ENCODE measurements at places on chromosomes 5 and 9.

GRCh38 chr9:91177661-91178280 lies 183.9 kb downstream of the AUH start:
- no peak for DNase-seq

DNA sequence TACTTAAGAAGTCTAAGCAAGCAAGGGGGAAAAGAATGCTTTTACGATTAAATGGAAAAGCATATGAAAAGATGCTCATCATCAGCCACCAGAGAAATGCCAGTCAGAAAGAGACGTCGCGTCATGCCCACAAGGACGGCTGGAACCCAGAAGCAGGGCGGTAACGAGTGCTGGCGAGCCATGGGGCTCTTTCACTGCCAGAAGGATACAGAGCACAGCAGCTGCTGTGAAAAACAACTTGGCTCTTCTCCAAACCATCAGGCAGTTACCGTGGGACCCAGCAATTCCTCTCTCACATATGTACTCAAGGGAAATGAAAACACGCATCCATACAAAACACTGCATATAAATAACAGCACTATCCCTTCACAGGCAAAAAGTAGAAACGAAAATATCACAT lies 95.5 kb downstream of the CAMSAP1 start:
- DNase-seq = no peak

GRCh38 chr9:133970581-133971058 lies 21.5 kb downstream of the VAV2 start:
- no peak for DNase-seq

GRCh38 chr9:13205824-13206223 lies 73.7 kb downstream of the MPDZ start:
- DNase-seq = no peak

DNA sequence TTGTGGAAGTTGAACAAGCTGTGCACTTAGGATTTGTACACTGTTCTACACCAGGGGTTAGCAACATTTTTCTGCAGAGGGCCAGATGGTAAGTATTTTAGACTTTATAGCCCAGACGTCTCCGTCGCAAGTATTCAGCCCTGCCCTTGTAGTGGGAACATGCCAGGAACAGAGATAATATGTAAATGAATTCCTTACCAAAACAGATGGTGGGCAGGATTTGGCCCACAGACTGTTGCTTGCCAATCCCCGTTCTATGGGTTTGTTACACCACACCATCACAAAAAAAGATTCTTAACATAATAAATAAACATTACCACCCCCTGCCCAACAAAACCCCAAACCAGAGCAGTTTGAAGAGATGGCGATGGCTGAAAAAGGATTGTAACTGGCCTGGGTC lies 74.3 kb downstream of the AMBP start:
- DNase-seq = no peak

- no peak for DNase-seq
These were observed 646.1 kb upstream of the SEMA6A start for GRCh38 chr5:117220730-117221129.

DNA sequence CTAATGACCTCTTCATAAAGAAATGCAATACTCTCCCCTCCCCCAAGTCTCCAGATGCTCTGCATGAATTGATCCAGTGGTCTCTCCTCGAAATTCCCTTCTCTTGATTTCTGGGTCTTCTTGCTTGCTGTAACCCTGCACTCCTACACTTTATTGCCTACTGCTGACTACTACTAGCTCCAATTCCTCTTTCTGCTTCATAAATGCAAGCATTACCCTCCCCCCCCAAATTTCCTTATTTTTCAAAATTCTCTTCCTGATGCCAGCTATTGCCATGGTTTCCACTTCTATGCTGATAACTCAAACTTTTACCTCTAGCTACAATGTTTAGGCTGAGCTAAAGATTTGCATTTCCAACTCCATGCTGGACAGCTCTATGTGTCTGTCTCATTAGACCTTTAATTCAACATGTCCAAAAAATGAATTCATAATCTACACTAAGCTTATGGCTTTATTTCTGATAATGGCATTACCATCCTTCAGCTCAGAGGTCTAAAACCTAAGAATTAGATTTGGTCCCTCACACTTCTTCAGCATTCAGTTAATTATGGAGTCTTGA lies 1.4 kb downstream of the ZBTB26 start:
- DNase-seq = no peak

GRCh38 chr5:171975262-171975876 lies 31.1 kb downstream of the FBXW11 start:
- DNase-seq = no peak

- no peak for DNase-seq
These were observed 18.9 kb upstream of the ASS1 start for GRCh38 chr9:130425741-130426466.

- DNase-seq = no peak
These were observed 668.1 kb upstream of the WWC1 start for GRCh38 chr5:167623354-167623753.

GRCh38 chr9:10843151-10843550 lies 230.3 kb upstream of the PTPRD start:
- DNase-seq = no peak

DNA sequence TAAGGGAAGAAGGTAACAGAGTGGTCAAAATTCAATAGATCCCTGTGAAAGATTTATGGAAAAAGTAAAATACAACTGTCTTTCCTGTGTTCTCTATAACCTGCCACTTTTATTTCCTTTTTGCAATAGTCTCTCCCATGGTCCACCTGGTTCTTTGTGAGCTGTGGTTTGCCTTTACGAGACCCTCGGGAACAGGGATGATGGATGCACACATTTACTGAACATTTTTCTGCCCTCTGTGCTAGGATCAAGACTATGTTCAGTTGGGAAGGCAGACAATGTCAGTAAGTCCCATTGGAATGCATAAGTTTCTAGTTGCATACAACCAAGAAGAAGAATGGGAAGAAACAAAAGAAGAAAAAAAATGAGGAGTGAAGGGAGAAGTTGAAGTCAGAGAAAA lies 281.2 kb downstream of the TRPM3 start:
- DNase-seq = no peak

- DNase-seq = no peak
These were observed 372.0 kb upstream of the KCNN2 start for GRCh38 chr5:113989913-113990305.

DNA sequence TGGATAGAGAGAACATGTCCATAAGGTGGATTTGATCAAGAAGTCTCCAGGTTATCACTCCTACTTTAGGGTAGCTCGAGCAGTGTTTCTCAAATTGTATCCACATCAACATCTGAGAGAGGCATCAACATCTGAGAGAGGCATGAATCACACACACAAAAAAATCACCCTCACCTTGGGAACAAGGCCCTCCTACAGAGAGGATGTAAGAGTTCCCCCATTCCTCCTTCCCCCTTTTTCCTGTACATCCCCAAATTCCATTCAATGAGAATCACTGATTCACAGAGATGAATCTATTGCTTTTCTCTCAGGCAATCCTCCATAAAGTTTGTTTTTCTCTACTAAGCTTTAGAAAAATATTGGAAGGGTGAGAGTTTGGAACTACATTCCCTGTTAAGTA lies 233.4 kb upstream of the CDH6 start:
- DNase-seq = no peak

GRCh38 chr5:140547508-140548299 lies at the start of gene EIF4EBP3:
Gene EIF4EBP3, plus strand, starts transcription at chr5:140547662. Its CDS starts 76 bp downstream, at chr5:140547738.
- DNase-seq = peak; percentile 78

GRCh38 chr9:12640866-12641636 lies 52.1 kb upstream of the TYRP1 start:
- no peak for DNase-seq

GRCh38 chr5:35811108-35811741 lies 45.5 kb upstream of the IL7R start:
- DNase-seq = no peak

DNA sequence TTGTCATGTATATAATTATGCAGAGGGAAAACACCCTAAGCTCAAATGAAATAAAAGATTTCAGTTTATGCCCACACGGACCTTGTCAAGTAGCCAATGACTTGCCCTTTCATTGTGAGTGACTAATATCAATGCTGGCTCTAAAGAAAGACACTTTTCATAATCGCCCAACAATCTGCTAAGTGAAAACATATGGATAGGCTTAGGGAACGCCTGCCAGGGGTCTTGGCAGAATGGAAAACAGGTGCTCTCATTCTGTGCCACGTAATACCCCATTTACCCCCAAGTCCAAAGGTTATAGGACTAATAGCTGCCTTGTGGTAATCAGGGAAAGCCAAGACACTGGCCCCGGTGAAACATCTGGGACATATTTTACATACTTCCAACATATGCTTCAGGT lies 157.7 kb downstream of the SLF1 start:
- DNase-seq = no peak

DNA sequence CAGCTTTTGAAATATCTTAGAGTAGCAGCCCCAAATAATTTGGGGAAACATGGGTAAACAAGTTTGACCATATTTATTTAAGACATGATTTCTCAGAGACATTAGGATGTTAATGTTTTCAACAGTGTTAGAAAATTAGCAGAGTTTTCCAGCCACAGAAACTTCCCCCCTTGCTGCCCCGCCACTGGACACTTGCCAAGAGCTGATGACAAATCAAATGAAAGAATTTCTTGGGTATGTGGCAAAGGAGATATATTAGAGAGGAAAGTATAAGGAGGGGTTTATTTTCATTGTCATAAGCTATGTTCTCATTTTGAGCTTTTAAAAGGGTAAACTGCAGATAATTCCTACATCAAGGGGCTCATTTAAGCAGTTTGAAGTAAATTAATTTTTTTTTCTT lies 15.9 kb downstream of the GABRA1 start:
- DNase-seq = no peak

GRCh38 chr5:11873587-11873986 lies 30.7 kb downstream of the CTNND2 start:
- no peak for DNase-seq

GRCh38 chr9:2764353-2764752 lies 47.0 kb downstream of the KCNV2 start:
- no peak for DNase-seq

- DNase-seq = no peak
These were observed 225.0 kb downstream of the VPS13A start for GRCh38 chr9:77402286-77402685.

- no peak for DNase-seq
These were observed 983 bp downstream of the GCNT1 start for GRCh38 chr9:76459694-76460635.

DNA sequence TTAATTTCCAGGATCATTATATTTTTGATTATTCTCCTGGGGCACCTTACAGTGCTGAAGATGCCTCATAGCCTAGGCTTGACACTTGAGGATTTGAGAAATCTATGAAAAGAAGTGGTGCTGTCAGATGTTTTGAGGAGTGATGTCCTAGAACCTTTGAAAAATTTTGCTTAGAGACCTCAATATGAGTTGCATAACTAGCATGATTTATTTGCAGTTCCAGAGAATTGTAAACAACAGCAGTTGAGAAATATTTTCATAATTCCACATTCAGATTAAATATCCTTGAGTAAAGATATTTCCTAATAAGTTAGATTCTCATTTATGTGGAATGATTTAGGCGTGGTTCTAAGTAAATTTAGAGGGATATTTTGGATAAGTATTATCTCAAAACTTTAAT lies 225.8 kb downstream of the ADAMTSL1 start:
- no peak for DNase-seq
